ENCODE measurements at places on chromosomes 7 and 10.
A peak's percentile ranks its signal among the peaks of the same experiment; 100 is the strongest.

- no peak for DNase-seq
Measured at GRCh38 chr10:113053091-113053490, 103.0 kb downstream of the TCF7L2 start.

- DNase-seq = no peak
Measured at GRCh38 chr7:11298220-11298619, 324.5 kb downstream of the PHF14 start.

DNA sequence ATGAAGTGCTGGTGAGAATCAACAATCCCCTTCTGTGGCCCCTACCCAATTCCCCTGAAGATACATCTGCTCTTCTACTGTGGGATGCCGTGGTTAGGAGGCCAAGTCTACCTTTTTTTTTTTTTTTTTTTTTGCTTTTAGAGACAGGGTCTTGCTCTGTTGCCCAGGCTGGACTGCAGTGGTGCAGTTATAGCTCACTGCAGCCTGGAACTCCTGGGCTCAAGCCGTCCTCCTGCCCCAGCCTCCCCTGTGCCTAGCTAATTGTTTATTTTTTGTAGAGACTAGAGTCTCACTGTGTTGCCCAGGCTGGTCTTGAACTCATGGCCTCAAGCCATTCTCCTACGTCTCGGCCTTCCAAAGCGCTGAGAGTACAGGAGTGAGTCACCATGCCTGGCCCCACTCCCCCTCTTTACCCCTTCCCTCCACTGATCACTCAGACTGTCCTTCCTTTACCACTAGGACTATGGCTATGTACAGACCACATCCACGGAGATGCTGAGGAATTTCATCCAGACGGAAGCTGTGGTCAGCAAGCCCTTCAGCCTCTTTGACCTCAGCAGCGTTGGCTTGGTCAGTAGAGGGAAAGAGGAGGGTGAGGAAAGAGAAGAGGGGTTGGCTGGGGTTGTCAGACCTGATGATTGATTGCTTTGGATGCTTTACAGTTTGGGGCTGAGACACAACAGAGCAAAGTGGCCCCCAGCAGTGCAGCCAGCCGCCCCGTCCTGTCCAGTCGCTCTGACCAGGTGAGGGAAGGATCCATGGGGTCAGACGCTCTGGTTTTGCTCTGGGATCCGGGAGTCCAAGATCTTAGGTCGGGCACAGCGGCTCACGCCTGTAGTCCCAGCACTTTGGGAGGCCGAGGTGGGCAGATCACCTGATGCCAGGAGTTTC is 1.8 kb downstream of the AP4M1 start:
- no peak for DNase-seq

- no peak for DNase-seq
Measured at GRCh38 chr7:40658729-40659128, 523.9 kb downstream of the SUGCT start.

DNA sequence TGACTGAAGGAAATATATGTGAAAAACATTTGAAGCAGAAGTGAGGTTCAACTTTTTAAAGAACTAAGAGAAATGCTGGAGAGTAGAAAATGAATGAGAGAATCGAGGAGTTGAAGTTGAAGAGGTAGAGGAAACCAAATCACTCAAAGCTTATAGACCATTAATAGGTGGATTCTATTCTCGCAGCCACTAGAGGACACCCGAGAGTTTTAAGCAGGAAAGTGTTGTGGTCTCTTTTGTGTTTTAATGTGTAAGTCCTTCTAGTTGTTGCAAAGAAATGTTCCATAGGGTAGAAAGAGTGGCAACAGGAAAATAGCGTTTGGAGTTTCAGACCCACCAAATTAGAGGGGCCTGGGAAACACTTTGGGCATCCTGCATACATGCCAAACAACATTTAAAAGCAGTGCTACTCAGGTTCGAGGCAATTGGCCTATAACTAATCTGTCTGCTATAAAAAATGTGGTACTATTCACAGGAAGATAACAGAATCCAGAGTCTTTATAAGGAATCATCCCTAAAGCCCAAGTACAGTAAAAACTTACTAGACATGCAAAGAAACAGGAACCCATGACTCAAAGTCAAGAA is 75.3 kb upstream of the TAS2R16 start:
- DNase-seq = no peak

DNA sequence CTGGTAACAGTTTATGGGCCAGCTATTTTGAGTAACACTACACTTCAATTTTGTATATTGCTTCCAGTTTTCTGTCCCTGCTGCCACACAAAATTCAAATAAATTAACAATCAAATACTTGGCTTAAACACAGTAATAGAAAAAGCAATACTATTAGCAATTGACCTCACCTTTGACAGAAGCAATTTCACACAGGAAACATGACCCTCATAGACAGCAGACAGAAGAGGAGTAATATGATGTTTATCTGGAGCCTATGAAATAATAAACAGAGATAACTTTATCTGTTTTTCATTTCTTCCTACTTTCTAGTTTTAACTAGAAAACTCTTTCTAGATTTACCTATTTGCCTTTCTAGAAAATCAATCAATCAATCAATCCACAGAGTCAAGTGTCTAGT is 26.7 kb downstream of the MTPN start:
- DNase-seq = no peak

- no peak for DNase-seq
Measured at GRCh38 chr10:132688580-132689420, 97.1 kb downstream of the NKX6-2 start.

GRCh38 chr7:49308787-49309186 is 384.4 kb downstream of the CDC14C start:
- no peak for DNase-seq

DNA sequence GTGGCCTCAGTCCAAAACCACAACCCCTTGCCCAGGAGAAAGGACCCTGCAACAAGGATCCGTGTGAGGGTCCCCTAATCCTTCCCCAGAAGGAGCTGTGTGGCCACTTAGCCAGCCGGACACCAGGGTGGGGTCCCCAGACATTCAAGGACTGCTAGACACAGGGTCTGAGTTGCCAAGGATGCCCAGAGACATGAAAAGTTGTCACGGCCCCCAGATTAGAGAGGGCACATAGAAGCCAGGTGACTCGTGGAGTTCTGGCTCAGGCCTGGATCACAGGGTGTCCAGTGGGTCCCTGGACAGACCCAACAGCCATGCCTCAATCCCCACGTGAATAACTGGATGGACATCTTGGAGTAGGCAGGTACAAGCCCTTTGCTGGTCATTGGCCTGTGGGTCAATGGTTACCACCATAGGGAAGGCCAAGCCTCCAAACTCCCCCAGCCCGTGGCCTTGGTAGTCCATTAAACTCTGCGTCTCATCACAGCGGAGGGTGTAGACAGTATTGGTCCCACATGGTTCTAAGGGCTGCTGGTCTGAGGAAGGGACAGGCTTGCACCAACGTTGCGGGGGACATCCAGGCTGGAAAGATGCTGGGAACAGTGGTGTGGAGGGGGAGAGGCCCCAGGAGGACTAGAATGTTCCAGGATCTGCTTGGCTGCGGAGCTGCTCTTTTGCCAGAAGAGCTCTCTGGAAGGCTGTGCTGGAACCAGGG is 205.9 kb upstream of the PPP2R2D start:
- no peak for DNase-seq

DNA sequence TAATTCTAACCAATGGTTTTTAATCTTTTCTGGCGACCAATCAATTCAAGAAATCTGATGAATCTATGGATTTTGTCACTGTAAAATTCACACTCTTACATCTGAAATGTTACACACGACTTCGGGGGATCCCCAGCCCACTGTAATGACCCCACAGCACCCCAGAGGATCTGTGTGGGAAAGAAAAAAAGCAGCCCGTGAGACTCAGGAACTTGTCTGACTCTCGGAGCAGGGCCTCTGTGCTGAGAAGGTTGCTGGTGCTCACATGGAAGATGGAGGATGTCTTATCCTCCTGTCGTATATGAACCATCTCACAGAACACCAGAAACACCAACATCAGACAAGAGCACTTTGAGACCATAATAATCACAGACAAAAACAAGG is 228.4 kb upstream of the INHBA start:
- no peak for DNase-seq

DNA sequence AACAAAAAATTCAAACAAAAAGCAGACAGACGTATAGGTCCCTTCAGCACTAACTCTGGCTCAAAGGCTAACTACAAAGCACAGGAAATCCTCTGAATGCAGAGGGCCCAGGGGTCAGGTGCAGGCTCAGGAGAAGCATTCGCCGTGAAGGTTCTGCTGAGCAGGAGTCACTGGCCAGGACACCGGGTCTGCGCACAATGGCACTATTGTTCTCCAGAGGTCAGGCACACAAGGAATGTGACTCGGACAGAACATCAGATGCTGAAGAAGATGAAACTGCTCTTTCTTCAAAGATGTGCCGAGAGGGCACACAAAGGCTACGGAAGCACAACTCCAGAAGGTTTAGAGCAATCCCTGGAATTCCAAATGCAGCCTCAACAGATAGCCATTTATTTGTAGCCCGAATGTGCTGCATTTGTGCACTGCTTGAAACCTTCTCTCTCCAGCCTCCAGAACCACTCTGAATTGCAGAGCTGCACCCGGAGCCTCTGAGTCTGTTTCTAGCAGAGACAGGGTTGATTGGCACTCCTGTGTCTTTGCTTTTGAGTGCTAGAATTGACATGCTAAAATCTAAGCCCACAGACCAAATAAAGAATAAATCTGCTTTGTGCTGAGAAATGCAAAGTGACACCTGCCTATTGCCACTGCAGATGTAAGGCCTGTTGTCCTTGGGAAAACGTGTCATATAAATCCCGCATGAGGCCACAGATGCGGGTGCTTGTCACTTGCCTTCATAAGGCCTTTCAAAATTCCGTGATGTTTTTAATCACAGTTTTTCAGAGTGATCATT is 85.4 kb upstream of the AFAP1L2 start:
- no peak for DNase-seq

DNA sequence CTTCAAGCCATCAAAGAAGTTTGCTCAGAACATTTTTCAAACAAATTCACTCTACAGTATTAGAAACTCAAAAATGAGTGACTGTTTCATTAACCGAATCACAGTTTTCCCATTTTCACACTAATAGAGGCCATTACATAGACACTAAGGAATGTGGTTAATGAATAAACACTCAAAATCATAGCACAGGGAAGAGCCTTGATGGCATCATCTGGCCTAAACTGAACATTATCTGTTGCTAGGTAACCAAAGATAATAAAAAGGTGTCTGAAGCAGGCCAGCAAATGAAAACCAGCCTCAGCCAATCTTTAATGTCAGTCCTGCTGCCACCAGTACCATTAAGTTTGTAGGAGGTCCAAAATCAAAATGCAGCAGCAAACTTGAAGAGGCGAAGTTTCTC is 492.4 kb upstream of the STEAP1 start:
- no peak for DNase-seq

DNA sequence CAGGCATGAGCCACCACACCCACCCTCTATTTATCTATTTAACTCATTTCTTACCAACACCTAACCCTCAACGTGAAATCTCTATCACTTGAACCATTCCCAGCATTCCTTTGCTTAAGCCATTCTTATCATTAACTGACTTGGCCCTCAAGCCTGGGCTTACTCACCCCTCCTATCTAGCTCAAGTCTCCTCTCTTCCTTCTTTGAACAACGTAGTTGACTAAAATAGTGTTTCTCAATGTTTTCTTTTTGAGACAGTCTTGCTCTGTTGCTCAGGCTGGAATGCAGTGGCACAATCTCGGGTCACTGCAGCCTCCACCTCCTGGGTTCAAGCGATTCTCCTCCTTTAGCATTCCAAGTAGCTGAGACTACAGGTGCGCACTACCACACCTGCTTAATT is 7.0 kb downstream of the ANXA7 start:
- DNase-seq = no peak

- peak; percentile 94 for DNase-seq
Measured at GRCh38 chr10:34320265-34320664, 494.8 kb downstream of the PARD3 start.

DNA sequence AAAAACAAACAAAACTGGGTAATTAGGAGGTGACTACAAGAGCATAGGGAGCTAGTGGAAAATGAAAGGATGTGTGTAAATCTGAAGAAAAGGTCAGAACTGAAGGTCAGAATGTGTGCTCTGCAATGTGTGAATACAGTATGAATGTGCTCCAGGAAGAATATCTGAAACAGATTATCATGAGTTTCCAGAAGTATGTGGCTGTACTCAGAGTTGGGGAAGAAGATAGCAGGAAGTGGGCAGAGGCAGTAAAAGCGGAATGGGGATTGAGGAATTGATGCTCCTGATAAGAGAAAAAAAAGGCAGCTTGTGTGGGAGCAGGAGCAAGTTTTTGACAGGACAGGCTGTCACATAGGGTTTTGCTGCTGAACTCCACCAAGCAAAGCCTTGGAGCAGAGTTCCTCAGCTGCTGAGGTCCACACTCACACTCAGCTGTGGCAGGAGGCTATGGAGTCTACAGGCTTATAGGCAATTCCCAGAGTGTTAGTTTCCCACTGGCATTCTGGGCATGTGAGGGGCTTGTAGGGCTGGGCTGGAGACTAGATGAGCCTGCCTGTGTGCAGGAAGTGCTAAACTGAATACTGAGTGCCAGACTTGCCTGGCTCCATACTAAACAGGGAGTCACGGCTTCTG is 22.9 kb downstream of the H2AZ2 start:
- DNase-seq = no peak

DNA sequence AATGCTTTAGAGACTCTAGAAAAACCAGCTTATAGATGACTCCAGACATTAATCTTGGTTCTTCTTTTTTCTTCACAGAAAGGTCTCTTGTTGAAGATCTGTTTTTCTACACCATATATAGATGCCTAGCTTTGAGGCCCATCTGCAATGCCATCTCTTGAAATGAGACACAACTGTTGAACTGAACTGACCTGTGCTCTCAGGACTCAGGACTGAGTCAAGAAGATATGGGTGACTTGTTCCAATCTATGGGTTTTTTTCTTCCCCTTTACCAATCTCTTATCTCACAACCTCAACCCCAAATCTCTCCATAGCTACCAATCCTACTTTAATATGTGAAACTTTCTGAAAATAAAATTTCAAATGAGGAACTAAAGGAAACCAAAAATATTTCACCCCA is 194.7 kb downstream of the SNX13 start:
- no peak for DNase-seq

- no peak for DNase-seq
Measured at GRCh38 chr10:71622616-71623015, 97.0 kb downstream of the C10orf105 start.

DNA sequence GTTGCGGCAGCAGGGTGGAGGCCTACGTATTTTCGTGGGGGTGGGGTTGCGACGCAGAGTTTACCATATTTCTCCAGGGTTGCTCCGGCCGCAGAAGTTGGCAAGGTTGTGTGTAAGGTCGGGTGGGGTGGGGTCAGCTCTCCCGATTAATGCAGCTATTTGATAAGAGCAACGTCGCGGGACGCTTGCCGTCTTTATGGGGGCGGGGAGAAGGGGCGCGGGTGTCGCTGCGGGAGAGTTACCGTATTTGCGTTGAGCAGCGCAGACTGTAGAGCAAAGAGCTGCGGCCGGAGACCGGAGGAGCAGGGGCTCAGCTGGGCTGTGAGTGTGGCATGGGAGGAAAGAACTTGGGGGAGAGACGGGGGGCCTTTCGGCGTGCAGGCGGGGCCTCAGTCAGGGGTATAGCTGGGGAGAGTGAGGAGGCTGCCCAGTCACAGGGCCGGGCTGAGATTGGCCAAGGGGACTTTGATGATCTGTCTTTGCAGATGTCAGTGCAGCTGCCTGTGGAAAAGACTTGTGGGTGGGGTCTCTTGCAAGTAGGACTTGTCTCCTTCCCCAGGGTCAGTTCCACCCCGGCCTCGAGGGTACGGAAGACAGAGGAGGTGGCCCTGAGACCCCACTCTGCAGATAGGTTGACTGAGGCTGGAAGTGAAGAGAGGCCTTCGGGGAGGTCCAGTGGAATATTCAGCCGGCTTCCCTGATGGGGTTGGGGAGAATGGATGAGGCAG is 26.6 kb downstream of the ZNF775 start:
- no peak for DNase-seq

GRCh38 chr7:100209493-100209892 is 10.3 kb upstream of the PVRIG start:
- DNase-seq = no peak
